ENCODE measurements at places on chromosomes 13 and 19.

DNA sequence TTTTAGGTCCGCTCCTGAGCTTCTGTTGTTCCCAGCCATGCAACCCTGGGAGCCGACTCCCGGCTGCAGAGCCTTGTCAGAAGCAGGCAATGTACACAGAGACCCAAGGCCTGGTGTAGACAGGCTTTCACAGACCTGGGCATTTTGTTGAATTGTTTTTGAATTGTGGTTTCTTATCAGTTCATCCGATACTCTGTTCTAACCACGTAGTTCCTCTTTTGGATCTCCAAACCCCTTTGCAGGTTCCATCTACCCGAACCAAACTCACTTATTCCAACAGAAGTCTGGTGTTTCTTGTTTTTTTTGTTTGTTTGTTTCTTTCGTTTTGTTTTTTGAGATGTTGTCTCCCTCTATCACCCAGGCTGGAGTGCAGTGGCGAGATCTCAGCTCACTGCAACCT, 6.3 kb upstream of the NLRP2 start:
- no peak for DNase-seq

DNA sequence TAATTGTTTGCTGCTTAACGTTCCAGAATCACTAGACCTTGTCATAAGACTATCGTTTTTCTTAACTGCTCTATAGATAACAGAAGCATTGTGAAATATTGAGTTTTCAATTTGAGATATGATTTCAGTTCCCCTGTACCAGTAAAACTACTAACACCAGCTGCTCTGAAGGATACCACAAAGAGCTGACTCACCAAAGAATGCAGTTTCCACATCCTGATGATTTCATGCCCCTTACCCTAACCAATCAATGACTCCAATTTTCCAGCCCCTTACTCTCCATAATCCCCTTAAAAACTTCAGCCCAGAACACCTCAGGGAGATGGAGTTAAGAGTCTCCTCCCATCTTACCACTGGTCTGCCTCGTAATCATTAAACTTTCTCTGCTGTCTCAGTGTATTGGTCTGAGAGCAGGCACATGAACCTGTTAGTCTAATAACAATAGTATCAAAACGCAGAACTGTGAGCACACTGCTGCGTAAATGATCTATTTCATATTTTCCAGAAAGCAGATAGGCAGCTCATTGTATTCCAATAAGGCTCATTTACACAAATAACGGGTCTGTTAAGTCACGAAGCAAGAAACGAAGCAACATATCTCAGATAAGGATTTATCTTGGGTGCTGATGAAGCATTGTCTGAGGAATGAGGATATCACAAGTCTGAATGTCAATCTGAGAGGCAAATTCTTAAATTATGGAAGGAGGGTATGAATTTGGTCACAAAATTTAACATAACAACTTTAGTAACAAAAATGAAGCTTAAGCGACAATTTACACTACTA, 14.1 kb upstream of the CCNA1 start:
- no peak for DNase-seq

- DNase-seq, result no peak
Observed at GRCh38 chr19:28117143-28117542, 1095.8 kb downstream of the UQCRFS1 start.

- peak; percentile 84 for DNase-seq
Observed at GRCh38 chr13:74134221-74134776, at the start of gene KLF12. KLF12 (minus strand) TSS chr13:74134404.

GRCh38 chr13:45895881-45896280, 44.3 kb upstream of the SIAH3 start:
- peak; percentile 40 for DNase-seq

GRCh38 chr13:100297413-100297812, 208.5 kb downstream of the PCCA start:
- no peak for DNase-seq

GRCh38 chr13:113904411-113904810, 40.5 kb upstream of the GAS6 start:
- DNase-seq, result no peak

DNA sequence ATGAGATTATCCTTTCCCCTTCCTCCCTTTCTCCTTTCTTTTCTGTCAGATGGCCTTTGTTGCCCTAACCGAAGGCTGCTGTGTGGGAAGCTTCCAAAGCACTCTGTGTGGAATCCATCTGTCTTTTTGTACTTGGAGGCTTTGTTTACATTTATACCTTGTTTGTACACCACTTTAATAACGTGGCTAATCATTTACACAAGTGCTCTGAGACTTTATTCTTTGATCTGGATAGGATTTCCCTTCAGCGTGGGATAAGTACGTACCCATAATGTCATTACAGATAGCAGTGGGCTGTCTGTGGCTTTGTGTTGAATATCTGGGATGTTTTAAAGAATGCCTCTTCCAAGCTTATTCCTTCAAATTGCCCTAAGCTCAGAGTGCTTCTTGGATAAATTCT, 684.7 kb upstream of the SLITRK5 start:
- no peak for DNase-seq

Data from renal cortex interstitium (tissue), 15 donors.